ENCODE measurements at places on chromosomes 2 and 18.

DNA sequence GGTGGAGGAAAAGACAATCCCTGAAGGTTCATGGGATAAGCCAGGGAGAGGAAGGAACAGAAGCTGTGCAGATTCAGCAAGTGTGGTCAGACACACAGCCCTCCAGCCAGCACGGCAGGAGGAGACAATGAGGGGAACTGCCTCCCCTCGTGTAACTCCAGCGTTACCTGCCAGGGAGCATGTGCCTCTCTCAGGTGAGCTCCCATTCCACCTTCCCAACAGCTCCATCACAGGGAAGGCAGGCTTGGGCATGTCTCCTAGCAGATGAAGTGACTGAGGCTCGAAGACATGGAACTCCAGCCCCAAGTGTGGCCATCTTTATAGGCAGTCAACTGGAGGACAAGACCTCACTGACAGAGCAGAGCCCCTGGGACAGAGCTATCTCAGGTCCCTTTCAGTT is 47.4 kb downstream of the ZBTB7C start:
- DNase-seq: no peak

DNA sequence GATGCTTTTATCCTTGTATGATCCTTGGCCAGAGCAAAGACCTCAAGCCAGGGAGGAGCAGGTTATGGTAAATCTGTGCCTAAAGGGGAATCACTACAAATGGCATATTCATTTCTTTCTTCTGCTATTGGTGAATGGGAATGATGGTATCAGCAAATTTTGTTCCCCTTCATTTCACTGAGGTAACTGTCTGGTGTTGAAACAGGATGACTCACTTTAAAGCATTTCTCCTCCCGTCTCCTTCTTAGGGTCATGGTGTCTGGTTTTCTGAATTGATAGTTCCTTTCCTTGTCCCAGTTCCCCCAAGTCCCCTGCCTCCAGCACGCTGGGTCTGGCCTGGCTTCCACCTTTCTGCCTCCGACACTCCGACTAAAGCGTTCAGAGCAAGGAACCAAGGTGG is 109.2 kb downstream of the MREG start:
- no peak for DNase-seq

- no peak for DNase-seq
These were observed 13.4 kb downstream of the PPP1R1C start for GRCh38 chr2:181998891-181999654.

- no peak for DNase-seq
These were observed 5.9 kb downstream of the GALR1 start for GRCh38 chr18:77255426-77256105.

DNA sequence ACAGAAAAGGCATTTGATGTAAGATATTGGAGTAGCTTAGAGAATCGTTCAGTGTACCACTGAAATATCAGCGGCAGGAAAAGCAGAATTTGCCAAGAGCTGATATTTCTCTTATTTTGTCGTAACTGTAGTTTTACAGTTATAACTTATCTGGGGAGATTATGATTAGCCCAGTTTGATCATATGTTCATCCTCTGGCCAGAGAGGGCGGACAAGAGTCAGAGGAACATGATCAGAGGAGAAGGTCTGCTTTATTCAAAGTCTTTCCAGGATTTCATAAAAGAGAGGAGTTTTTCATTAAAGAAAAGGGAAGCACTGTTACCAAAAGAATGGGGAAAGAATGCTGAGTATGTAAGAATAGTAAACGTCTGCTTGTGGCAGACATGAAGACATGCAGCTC is 1655.6 kb downstream of the DPP10 start:
- DNase-seq: no peak

DNA sequence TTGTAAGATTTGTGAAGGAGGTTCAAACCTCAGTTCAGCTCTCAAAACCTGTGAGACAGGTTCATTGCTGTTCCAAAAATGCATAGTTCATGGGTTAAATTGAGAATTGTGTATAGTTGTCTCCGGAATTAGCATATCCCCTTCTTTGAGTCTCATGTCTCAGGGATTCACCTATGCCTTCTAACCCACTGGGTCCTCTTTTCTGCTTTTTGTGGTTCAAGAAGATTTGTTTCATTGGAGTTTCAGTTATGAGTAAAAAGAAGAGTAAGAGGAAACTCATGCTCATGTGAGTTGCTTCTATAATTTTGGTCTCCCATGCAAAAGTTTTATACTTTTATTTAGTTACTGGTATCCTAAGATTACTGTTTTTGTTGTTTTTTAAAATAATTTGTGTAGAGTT is 1219.8 kb upstream of the ZEB2 start:
- no peak for DNase-seq

GRCh38 chr2:25184254-25184653 is 15.9 kb upstream of the POMC start:
- DNase-seq: no peak

- DNase-seq: no peak
These were observed 172.2 kb upstream of the RASGRP3 start for GRCh38 chr2:33304032-33304864.

- no peak for DNase-seq
These were observed 264.8 kb downstream of the ANAPC1 start for GRCh38 chr2:111618978-111619902.

- no peak for DNase-seq
These were observed 5.1 kb downstream of the SCG2 start for GRCh38 chr2:223597076-223597475.

DNA sequence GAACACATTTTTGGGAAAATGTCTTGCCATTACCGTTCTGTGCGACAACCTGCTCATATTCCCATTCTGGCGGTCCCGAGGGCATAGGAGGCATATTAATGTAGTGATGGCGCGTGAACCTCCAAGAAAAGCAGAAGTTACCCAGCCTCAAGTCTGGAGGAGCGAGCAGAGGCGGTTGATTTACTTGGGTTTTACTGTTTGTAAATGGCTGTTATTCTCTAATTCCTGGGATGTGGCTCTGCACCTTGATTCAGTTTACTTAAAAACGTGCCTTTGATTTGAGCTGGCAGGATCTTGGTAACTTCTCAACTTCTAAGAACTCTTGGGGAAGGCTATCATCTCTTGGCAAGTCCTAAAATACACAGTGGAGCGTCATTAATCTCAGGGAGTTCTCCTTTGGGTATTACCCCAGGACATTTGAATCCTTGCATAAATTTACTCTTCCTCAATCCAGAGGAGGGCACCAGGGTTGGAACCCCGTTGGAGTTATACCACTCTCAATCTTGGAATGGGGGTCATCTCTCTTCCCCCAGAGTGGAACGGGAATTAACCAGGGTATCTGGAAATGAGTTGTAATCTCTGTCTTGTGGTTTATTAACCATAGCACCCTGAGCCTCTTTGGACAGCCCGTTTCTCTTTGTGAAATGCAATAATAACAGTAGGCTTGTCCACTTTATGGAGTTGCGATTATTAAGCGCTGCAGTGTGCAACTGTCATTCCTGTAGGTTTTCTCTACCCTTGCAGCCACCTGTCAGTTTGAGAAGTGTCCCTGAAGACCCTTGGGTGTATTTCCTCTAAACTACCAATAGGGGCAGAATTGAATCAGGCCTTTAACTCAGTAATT is 2.1 kb downstream of the HK2 start:
- no peak for DNase-seq

DNA sequence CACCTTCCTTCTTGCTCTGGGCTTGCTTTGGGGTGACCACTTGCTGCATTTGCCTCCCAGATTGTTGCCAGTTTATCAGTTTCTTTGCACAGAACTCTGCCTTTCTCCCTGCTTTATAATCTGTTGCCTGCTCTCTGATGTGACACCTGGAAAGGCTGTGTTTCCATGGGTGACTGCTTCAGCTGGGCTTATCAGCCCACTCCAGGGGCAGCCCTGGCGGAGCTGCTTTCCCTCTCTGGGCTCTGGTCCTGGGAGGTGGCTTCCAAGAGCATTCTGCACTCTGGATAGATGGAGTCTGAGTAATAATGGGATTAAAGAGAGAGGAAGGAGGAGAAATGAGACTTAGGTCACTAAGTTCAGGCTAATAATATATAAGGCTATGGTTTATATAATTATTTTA is 352.7 kb downstream of the TSN start:
- no peak for DNase-seq

DNA sequence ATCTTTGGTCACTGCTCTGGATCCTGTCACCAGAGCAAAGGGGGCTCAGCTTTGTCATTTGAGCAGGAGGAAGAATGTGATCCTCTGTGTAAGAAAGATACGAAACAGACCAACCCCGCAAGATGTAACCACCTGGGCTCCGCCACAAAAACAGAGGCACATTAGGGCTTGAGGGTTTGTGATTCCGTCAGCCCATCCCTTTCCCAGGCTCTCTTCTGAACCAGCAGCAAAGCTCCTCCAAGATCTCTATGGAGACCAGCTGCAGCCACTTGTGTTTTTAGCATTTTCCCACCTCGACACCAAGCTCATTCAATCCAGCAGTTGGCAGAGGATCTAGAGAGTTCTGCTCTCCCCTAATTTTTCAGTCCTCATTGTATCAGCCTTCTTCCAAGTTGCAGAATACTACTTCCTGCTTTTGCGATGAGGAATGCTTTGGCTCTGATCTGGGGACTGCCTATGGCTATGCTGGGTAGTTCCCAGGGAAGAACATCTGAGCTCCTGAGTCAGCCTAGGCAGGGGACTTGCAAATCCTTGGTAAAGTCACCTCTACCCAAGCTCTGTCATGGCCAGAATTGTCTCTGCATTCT is 139.6 kb upstream of the RAB12 start:
- DNase-seq: no peak

DNA sequence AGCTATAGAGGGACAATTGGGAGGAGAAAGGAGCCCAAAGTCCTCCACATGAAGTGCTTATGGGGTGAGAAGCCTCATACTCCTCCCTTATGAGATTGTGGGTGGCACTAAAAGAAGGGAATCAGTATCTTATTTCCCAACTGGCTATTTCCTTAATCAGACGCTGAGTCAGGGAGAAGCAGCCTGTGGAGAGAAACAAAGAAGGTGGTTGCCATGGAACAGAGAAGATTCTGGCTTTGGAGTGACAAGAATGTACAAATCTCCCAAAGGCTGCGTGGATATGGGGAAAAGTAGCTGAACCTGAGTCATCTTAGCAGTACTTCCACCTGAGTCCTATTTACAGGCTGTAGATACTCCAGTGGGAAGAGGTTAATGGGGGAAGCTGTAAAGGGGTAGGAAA is 115.8 kb upstream of the CWC22 start:
- no peak for DNase-seq

GRCh38 chr2:215022418-215022817 is 116.0 kb downstream of the ABCA12 start:
- no peak for DNase-seq

GRCh38 chr2:143802242-143802641 is 673.0 kb downstream of the ARHGAP15 start:
- DNase-seq: no peak

DNA sequence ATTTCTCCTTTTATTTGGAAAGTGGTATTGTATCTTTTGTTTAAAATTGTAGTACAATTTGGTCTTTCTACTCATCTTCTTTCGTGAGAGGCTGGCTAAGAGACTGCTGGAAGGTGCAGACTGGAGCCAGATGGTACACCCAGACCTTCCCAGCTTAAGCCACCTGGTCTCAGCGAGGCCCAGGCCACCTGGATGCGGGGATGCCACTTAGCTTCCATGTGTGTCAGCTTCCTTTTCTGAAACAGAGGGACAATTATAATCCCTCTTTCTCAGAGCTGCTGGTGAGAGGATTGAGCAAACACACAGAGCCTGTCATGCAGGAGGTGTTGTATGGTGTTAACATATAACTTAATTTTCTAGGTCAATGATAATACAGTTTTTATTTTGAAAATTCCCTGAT is 17.4 kb downstream of the FARP2 start:
- no peak for DNase-seq

DNA sequence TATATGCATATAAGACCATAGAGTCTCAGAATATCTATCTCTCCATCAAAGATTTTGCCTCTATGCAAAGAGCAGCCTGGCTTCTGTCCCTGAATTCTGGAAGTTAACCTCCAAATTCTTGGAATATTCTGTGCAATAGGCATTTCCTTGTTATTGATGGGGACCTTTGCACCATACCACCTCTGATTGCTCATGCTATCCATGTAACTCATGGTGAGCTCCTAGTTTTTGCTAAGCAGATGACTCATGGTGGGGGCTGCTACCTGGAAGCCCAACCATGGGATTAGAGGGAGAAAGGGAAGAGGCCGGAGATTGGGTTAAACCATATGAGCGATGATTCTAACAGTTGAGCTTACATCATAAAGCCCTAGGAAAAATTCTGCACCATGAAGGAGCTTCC is 310.2 kb upstream of the FIGN start:
- no peak for DNase-seq

DNA sequence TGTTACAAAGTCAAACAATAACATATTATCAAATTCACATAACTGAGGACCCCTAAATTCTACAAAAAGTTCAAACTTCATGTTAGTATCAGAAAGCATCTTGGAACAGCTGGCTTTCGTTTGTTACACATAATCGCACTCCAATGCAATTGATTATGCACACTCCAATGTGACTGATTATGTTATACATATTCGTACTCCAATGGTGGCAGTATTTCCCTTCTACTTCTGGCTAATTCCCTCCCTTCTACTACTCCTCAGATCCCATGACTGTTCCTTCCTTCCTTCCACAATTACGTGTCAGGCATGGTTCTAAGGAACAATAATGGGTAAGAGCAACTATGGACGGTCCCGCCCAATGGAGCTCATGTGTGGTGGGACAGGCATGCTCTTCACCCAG is 137.1 kb upstream of the CCDC150 start:
- no peak for DNase-seq

DNA sequence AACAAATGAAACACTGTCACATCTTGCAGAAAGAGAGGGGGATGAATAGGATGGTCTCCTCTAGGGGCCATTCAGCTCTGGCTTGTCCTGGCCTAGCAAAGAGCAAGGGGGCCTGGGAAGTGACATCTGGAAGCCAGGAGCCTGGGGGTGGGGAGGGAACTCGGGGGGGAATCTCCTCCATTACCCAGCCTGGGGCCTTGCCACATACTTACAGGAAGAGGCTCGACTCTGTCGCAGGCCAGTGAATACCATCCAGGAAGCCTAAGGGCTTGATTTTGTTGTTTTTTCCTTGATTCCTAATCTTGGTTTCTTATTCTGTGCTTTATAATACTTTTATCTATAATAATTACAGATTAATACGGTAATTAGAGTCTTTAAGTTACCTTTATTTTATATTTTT is 797.5 kb upstream of the ID2 start:
- DNase-seq: no peak

DNA sequence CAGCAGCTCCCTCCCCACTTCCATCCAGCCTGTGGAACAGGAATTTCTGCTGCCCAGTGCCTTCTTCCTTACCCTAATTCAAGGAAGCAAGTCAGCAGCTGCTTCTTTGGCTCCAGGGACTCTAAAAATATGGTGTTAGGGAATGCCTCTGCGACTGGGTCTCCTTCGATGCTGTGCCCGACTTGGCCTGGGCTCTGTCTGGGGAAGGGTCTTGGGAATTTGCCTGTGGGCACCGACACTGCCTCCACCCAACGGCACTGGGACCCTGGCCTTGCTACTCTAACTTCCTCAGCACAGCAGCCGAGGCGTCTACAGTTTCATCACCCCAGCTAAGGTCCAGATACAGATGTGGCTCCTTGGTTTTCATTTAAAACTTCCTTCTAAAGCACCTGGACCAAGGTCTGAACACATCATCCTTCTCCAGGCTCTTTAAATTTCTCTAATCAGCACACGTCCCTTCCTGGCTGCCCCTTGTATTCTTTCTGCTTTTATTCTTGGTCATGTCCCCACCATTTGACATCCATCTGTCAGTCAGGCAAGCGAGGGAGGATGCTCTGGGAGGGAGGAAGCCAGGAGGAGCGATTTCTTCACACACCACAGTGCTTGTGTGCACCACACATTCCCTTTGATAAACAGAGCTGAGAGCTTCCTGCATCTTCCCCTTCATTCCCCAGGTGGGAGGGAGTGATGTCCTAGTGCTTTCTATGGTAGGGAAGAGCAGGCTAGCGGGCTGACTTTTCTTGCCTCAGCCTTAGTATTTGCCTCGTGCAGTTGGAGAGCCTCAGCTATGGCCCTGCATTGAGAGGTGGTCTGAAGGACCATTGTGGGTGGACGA is 6.8 kb downstream of the LBH start:
- no peak for DNase-seq
